Activated CD4-positive, alpha-beta T cell treated with anti-CD3 and anti-CD28 coated beads for 4 hours (primary cell): ENCODE measurements at places on chromosomes 2 and 18.

GRCh38 chr2:67255933-67256615 is 141.1 kb upstream of the ETAA1 start:
- no peak for DNase-seq

GRCh38 chr2:179020156-179020750 is 29.7 kb downstream of the CCDC141 start:
- peak; percentile 13 for DNase-seq

DNA sequence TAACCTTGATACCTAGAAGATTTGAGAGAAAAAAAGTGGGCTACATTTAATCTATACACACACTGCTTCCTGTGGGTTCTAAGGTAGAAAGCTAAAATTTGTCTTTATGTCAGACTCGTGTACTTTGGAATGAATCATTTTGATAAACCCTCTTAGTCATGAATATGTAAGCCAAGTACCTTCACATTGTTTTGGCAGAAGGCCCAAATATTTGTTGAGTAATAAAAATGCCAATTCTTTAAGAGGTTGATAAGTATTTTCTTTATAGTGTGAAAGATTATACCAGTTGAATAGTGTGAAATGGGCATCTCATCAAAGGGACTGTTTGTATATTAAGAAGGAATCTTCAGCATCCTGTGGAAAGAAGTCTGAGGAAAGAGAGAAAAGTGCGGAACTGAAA is 1464.7 kb upstream of the ZEB2 start:
- no peak for DNase-seq

DNA sequence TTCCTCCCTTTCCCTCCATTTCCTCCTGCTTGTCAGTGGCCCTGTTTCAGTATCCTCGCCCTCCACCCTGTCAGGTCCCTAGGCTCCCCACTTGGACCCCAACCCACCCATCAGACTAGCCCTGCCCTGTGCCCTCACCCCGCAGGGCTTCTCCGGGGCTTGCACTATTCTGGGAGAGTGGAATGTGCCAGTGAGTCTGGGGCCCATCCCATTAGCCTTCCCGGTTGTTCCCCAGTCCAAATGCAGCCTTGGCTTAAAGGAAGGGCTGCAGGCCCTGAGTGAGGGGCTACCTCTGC is 45.5 kb downstream of the MYO7B start:
- no peak for DNase-seq

GRCh38 chr2:144201126-144201525 is 318.8 kb downstream of the ZEB2 start:
- no peak for DNase-seq

DNA sequence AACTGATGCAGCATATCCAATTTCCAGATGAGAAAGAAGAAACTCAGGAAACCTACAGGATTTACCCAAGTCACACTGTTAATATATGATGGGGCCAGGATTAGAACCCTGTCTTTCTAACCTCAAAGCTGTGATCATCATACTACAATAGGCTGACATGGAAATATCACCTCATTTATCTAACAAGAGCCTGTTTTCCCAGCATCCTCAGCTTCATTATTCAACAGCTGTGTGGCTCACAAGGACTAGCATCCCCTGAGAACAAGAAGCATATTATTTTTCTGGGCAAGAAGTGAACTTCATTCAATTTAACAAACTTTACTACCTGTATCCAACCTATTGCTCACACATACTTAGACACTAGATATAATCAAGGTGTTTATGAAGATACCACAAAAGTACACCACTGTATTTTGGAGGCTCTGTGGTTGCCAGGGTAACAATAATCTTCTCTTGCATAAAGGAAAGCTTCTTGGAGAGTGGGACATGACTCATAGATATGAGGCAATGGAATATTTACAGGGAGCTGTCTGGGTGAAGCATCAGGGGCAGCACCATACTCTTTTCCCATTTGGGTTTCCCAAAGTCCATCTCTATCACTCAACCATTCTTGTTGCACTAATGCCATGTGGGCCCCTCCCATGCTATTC is 218.2 kb downstream of the RAD51AP2 start:
- no peak for DNase-seq

DNA sequence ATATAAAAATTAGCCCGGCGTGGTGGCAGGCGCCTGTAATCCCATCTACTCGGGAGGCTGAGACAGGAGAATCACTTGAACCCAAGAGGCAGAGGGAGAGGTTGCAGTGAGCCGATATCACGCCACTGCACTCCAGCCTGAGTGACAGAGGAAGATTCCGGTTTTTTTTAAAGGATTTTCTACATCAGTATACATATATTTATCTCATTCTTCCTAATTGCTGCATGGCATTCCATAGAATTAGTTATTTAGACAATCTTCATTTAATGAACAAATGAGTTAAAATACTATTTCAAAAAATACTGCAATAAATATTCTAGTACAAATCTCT is 2.0 kb downstream of the GTF3C2 start:
- no peak for DNase-seq

GRCh38 chr2:127014630-127015029 is 92.3 kb downstream of the BIN1 start:
- no peak for DNase-seq

GRCh38 chr18:3879836-3880120 is 429.8 kb downstream of the TGIF1 start:
- no peak for DNase-seq

DNA sequence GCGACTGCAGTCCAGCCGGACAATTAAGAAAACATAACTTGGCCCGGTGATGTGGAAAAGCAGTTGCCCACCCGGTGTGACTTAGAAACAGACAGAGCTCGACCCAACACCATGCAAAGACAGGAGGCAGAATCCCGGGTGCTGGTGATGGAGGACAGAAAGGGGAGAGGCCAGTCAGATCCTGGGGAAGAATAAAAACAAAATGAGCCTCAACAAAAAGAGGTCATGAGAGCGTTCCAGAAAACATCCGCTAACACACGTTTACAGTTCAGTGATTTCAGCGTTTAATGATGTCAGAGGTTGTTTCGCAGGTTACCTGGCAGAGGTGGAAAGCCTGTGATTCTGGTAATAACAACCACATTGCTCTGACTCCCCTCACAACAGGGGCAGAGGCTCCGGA is 111.9 kb downstream of the OSR1 start:
- no peak for DNase-seq

GRCh38 chr18:48908916-48909315 is 41.8 kb downstream of the SMAD7 start:
- DNase-seq, result no peak

- DNase-seq, result no peak
Measured at GRCh38 chr18:75041586-75041985, 167.4 kb downstream of the PTGR3 start.

DNA sequence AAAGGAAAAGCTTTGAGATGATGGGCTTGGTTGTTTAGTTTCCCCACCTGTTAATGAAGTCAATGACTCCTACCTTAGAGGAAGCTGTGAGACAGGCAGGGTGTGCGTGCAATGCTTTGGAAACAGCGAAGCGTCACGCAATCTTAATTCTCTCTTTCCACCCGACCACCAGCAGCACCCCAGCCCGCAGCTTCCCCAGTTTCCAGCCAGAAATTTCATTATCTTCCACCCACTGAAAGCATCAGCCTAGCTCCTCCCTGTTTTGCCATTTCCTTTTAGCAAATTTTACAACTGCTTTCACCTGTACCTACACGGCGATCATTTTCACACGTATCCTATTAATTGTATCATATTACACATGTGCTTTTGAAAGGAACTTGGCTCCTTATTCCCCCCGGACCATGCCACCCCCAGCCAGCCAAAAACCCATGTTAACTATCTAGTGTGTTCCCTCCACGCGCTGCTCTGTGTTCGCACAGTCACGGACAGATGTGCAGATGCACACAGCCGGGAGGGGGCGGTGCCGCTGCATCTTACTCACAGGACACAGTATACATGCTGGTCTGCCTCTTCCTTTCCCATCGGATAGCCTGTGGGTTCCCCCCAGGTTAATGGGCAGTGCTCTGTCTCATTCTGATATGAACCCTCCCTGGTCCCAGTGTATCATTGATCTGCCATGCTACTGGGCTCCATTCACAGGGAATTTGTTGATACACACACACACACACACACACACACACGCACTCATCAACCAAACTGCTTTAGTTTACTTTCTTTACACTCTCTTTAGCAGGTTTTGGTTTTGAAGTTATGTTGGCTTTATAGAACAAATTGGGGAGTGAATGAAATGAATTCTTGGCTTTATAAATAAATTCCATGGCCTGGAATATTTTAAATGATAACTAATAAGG is 22.4 kb downstream of the CYP27C1 start:
- peak; percentile 46 for DNase-seq

DNA sequence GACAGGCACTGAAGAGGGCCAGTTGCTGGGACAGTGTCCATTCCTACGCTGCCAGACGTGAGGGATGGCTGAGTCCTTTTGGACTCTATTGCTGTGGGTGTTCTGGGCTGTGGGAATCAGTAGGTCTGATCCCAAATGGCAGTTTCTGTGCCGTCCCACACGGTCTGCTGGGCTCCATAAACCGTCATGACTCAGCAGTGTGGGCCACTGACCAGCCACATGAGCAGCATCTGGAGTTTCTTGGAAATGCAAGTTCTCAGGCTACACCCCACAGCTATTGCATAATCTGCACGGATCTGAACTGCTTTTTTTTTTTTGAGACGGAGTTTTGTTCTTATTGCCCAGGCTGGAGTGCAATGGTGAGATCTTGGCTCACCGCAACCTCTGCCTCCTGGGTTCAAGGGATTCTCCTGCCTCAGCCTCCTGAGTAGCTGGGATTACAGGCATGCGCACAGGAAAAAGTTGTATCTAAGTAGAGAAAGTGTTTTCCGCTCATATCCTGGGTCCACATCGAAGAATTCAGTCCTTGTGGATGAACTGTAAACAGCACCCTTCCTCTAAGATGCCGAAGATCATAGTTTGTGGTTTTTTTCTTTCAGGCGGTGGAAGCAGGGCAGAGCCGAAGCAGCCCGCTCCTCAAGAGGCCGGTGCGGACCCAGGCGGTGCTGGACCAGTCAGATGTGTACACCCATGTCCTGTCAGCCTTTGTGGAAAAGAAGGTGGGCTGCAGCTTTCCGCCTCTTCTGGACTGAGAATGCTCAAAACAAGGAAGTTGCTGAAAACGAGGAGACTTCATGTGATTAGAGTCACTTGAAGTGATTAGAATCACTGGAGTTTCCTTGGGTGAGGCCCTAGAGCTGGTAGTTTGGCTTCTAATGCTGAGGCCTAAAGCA is 25.5 kb downstream of the RMC1 start:
- DNase-seq, result no peak

- DNase-seq, result no peak
Measured at GRCh38 chr2:39455826-39456225, 18.7 kb upstream of the MAP4K3 start.

DNA sequence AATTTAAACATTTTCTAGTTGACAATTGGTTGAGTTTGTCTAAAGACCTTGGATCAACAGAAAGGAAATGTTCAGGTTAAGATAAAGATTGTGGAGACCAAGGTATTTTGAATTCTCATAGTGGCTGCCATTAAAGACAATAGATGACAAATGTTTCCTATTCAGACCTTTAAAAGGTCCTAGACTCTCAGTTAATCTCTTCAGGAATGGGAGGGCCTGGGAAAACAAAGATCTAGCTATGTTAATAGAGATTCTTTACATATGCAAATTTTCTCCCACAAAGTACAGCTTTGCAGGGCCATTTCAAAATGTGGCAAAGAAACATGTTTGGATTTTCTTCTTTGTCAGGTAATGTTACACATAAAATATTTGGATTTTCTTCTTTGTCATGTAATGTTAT is 403.9 kb downstream of the SPAG16 start:
- no peak for DNase-seq

GRCh38 chr2:235106874-235107639 is 155.2 kb downstream of the SH3BP4 start:
- no peak for DNase-seq

- DNase-seq, result no peak
Measured at GRCh38 chr2:122239440-122239839, 484.0 kb downstream of the TSN start.

GRCh38 chr2:118221536-118222272 is 133.4 kb downstream of the INSIG2 start:
- DNase-seq, result peak; percentile 14

GRCh38 chr2:172181840-172182239 is 79.1 kb upstream of the DLX2 start:
- DNase-seq, result no peak

GRCh38 chr2:200253639-200254038 is 52.9 kb upstream of the SPATS2L start:
- DNase-seq, result no peak

DNA sequence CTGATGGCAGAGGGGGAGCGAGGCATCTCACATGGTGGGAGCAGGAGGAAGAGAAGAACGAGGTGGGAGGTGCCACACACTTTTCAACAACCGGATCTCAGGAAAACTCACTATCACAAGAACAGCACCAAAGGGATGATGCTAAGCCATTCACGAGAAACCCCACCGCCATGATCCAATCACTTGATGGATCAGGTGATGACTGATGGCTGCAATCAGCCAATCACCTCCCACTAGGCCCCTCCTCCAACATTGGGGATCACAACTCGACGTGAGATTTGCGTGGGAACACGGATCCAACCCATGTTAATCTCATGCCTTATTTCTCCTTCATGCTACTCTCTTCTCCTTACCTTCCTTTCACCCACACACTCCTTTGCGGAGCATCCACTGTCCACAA is 143.6 kb downstream of the ANTXR1 start:
- DNase-seq, result no peak

DNA sequence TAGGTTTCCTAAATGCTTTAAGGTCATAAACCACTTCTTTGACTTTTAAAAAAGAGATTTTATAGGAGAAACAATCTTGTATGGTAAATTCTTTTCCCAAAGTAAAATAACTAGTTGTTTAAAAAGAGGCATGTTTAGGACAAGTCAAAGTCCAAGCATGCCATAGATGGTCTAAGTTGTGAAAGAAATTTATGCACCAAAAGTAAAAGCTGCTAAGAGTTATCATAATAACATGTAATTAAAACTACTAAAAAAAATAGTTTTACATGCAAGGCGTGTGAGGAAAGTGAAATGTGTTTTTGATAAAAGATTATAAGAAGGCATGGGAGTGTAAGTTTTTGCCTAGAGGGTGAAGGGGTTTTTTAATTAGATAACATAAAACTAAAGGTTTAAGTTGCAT is 22.5 kb downstream of the FAM210A start:
- DNase-seq, result no peak

DNA sequence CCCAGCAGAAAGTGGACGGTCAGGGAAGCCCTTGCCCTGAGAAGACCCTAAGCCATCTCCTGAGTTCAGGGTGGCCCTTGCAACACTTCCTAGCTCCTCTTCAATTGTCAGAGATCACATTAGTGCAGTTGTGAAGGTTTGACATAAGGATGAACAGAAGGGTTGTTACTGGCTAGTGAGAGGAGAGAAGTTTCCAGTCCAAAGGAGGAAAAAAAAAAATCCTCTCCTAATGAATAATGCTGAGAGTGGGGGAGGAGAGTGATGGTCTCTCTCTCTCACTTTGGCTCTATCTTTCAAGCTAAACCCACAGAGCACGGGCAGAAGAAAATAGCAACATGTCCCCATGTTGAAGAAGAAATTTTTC is 819.9 kb downstream of the BCL11A start:
- no peak for DNase-seq

DNA sequence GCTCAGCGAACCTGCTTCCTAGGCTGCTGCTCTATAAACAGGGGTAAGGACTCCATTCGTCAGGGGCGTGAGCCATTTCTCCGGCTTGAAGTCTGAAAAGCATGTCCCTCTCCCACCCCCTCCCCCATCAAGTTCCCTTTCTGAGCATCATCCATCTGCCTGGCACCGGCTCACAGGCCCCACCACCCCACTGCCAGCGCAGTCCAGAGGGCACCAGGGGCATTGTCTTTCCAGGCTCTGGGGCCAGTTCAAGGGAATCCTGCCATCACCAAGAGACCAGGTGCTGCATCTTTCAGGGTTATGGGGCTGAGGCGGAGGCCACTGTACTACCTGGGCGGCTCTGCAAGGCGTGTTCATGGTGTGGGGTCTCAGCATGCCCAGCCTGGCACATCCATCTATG is 64.7 kb upstream of the EDAR start:
- no peak for DNase-seq

GRCh38 chr2:234278556-234279255 is 218.2 kb downstream of the ARL4C start:
- no peak for DNase-seq
